ENCODE measurements at places on chromosomes 12 and 14.

- no peak for DNase-seq
Measured at GRCh38 chr14:51395361-51395849, 155.4 kb downstream of the TMX1 start.

DNA sequence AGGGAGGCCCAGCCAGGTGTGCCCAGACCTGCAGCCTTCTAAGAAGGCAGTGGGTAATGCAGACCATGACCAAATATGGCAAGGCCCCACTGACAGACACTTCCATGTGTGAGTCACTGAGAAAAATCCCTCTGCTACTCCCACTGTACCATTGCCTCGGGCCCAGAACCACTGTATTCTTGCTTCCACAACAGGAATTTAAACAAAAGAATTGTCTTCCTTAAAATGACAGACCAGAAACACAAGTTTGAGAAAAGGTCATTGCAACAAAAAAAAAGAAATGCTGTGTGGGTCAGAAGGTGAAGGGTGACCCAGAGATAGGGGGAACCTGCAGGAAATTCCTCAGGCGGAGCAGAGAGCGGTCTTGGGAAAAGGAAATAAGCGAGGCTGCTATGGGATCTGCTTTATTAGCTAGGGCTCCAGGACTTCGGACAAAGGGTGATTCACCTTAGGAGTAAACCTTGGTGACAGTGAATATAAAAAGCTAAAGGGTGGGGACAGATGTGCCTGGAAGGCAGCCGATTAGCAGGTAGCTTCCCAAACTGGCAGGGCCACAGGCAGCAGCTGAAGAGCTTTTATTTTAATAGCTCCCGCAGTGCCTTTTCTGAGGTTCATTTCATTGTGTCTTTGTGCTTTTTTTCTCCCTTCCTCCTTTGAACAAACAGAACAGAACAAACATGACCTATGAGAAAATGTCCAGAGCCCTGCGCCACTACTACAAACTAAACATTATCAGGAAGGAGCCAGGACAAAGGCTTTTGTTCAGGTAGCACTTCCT is 185.3 kb upstream of the BCL2L14 start:
- no peak for DNase-seq

DNA sequence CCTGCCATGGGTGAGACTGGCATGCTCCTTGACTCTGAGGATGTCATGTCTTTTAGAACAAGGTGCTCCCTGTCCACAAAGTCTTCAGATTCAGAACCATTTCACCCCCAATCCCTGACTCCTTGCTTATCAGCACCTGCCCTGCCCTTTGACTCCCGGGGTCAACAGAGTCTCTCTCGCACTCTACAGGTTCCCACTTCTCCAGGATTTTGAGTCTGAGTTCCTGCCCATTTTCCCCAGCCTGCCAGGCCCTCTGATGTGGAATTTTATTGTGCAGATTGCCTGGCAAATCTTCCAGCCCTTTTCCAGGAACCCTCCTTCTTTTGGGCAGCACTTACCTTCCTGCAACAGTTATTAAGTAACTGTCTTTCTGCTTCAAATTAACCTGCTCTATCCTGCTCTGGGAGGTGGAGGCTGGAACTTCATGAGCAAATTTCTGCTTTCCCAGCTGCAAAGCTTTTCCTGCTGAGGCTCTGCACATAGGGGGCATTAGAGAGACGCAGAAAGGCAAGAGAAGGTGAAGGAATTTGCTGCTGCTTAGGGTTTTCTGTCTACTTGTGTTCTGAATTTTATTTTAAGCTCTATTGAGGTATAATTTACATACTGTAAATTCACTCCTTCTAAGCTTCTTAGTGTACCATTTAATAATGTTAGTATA is 259.1 kb downstream of the PCNX1 start:
- no peak for DNase-seq

GRCh38 chr14:90349739-90350138 is 18.0 kb upstream of the NRDE2 start:
- no peak for DNase-seq

GRCh38 chr14:50008562-50008961 is 107.8 kb downstream of the VCPKMT start:
- DNase-seq = no peak

- DNase-seq = no peak
Measured at GRCh38 chr14:35806006-35806907, 2.8 kb downstream of the RALGAPA1 start.

- no peak for DNase-seq
Measured at GRCh38 chr14:80464531-80465149, 253.3 kb upstream of the DIO2 start.

DNA sequence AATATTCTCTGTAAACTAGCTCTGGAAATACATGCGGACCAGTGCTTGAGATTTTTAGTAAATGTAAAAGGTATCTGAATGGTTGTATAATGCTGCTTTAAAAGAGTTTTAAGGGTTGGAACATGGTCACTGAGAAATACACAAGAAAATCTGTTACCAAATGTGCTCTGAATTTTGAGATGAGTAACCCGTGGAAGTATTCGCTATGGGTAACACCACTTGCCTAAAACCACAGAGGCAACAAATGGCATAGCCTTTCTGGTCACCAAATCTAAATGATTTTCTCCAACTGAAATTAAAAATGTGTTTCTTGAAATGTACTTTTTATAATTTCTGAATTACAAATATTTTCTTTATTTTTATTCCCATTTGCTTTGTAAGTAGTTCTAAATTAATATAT is 745.7 kb downstream of the DIO2 start:
- no peak for DNase-seq

DNA sequence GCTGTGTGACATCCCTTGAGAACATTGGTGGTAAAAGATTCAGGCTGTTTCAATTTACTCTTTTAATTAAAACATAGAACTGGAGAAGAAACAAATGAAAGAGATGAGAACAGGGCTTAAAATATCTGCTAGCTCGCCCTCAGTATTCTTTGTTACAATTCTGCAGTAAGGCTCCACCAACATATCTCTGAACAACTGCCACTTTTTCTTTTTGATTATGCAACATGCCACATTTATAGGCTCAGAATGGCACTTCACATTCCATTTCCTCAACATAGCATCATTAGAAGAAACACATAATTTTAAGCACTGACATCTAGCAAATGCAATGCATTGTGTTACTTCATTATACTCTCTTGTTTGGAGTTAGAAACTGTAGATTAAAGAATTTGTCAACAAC is 1315.2 kb downstream of the LRFN5 start:
- DNase-seq = no peak

- DNase-seq = no peak
Measured at GRCh38 chr12:24770334-24770733, 178.6 kb downstream of the BCAT1 start.

DNA sequence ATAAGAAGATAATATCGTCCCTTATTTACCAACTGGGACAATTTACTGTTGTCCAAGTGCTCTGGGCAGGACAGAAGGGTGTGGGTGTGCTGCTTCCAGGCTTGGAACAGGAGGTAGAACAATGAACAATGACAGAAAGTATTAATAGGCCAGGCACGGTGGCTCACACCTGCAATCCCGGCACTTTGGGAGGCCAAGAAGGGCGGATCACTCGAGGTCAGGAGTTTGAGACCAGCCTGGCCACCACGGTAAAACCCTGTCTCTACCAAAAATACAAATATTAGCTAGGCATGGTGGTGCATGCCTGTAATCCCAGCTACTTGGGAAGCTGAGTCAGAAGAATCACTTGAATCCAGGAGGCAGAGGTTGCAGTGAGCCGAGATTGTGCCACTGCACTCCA is 2.5 kb downstream of the IFI27 start:
- no peak for DNase-seq

GRCh38 chr14:73997944-73998447 is 21.1 kb downstream of the ENTPD5 start:
- DNase-seq = no peak

DNA sequence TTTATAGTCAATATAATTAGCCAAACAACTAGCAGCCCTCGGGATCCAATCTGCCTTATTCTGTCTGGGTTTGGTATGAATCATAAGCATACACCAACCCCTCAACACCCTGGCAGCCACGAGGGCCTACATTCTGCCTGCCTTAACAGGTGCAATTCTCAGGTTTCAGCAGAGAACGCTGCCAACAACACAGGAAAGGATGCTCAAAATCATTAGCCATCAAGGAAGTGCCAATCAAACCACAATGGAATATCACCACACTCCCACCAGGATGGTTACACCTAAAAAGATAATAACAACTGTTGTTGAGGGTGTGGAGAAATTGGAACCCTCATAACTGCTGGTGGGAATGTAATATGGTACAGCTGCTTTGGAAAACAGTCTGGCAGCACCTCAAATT is 122.8 kb downstream of the TTC7B start:
- DNase-seq = no peak

GRCh38 chr12:103627189-103627855 is 40.2 kb downstream of the STAB2 start:
- DNase-seq = no peak

DNA sequence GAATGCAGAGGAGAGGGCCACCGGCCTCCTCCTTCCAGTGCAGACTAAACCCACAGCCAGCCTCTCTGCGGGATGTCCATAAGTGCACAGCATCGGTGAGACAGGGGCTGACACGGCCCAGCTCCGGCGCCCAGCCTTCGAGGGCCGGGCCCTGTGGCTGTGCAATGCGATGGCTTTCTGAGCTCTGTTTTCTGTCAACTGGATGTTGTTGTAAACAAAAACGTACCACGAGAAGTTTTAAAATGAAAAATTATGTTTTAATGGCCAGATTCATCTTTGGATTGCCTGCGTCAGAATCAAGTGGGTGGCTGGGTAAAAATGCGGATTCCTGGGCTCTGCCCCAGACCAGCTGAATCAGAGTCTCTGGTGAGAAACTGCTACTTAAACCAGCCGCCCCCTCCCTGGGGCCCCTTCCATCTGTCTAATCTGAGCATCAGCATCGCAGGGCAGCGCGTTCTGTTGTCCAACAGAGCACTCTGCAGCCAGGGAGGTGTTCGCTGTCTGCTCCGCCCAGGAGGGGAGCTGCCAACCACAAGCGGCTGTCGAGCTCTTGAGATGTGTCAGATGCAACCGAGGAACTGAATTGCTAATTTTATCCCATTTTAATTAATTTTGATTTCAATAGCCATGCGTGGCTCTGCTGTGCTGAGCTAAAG is 133.4 kb downstream of the RFLNA start:
- peak; percentile 44 for DNase-seq

- DNase-seq = no peak
Measured at GRCh38 chr14:98622208-98623051, 649.6 kb downstream of the BCL11B start.

DNA sequence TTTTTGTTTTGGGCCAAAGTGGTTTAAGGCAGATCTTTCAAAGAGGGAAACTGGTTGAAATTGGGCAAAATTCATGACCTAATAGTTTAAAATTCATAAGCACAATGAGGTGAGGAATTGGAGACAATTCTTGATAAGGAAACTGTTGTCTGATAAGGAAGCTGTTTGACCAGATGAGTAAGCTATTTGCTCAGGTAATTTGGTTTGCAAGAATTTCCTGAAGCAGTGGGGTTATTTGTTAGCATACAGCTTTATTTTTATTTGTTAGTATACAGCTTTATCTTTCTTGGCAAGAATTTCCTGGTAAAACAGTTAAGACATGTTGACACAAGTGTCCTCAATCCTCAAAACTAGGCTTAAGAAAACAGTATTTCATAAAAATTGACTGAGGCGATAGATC is 559.0 kb downstream of the GALC start:
- no peak for DNase-seq

DNA sequence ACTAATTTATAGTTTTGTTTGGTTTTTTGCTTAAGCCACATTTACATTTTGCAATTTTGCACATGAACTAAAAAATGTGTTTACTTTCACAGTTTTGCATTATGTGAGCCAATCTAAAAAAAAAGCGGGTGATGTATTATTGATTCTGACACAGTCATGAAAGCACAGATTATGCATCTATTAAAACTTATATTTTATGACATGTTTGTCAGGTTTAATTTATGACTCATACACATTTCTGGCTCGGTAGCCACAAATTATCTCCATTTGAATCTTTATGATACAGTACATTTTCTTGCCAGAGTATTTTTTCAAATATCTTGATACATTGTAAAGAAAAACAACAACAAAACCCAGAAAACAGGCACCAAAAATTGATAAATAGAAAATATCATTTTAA is 280.4 kb upstream of the GRIP1 start:
- DNase-seq = no peak

- no peak for DNase-seq
Measured at GRCh38 chr14:59063259-59063658, 125.2 kb upstream of the DAAM1 start.

GRCh38 chr12:52622349-52622748 is 4.0 kb upstream of the KRT73 start:
- DNase-seq = no peak

GRCh38 chr14:55699131-55700057 is 119.4 kb downstream of the KTN1 start:
- DNase-seq = no peak

GRCh38 chr12:76303989-76304460 is 44.2 kb downstream of the BBS10 start:
- DNase-seq = no peak

- DNase-seq = no peak
Measured at GRCh38 chr12:104799458-104799857, 158.6 kb downstream of the SLC41A2 start.

- DNase-seq = no peak
Measured at GRCh38 chr12:93847517-93848474, 170.6 kb downstream of the CRADD start.

DNA sequence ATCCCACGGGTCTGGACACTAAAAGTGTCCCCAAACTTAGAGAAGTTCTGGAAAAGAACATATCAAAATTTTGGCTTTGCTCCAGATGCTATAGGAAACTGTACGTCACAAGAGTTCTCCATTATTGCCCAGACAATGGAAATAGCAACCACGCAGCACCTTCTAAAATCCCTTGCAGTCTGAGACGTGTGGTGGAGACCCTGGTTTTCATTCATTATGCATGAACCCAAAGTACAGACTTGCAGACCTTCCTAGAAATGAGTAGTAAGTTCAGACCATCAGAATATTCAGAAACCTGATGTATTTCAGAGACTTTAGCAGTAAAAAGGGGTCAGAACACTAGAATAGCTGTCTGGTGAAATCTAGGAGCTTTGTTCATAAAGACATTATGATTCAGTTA is 50.0 kb upstream of the BCL2L14 start:
- DNase-seq = no peak

DNA sequence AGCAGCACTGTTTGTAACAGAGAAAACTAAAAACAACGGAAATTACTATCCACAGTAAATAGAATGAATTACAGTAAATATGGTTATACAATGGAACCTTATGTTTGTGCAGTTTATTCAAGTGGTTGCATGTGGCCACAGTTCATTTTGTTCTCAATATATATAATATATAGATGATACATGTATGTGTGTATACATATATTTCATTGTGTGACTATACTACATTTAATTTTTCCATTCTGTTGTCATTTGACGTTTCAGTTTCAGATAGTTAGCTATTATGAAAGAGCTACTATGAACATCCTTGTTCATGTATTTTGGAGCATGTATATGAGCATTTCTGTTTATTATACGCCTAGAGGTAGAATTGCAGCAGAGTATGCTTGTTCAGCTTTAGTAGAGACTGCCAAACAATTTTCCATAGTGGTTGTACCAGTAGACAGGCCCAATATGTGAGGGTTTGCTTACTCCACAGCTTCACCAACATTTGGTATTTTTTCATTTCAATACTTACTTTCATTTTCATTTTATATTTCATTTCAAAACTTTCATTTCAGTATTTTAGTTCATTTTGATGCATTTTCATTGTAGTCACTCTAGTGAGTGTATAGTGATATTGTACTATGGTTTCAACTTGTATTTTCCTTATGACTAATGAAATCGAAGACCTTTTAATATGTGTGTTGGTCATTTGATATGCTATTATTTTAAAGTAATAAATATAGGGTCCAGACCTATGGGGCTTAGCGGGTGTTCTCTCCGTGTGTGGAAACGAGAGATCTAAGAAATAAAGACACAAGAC is 141.5 kb upstream of the FGD4 start:
- DNase-seq = no peak

GRCh38 chr12:41795910-41796309 is 348.8 kb downstream of the GXYLT1 start:
- no peak for DNase-seq

Measured in hippocampal formation (tissue), 2 donors.